Activated B cell treated with CpG ODN at 0.5 μM for 24 hours (primary cell): ENCODE measurements at places on chromosomes 4 and X. TPM values are rescaled to one million over a fixed set of nuclear protein-coding genes. Genes with fewer than 3 reads are reported as not detected.

GRCh38 chr4:22097596-22097995 is 149.0 kb upstream of the KCNIP4 start:
- no peak for DNase-seq

DNA sequence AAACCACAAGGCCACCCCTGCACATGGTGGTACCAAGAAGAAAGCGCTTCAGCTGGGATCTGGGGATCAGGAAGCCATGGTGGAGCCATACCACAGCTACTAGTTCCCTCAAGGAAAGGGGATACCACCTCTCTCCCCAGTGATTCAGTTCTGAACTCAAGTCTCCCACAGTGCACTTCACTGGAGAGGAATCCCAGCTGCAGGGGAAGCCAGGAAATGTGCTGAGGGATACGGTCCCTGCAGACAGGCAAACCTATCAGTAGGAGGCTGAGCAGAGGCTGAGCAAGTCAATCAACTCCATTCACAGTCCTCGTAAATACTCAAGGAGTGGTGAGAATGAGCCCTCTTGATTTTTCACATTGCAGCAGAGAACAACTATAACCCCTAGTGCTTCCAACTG is 11.0 kb downstream of the TMEM192 start:
- no peak for DNase-seq

DNA sequence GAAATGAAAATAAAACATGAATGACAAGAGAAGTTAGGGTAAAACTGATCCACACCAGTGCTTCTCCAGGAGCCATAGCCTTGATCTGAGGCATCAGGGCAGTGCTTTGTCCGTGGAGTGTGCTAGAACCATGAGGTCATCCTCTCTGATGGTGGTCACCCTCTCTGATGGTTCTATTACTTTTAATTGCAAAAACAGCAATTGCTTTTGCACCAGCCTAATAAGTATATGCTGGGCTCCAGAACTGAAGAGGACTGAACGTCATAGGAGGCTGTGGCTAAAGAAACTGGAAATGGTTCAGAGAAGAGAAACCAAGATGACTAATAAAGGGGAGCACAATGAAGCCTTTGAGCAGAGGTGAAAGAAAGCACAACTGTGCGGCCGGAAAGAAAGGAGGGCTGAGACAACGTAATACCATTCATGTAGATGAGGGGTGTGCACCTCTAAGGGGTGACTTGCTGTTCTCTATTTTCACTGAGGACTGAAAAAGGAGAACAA is 17.0 kb upstream of the TMEM154 start:
- DNase-seq: no peak

Gene MAGEA1
- not detected in 2 replicates for total RNA-seq

Gene USP17L12
- total RNA-seq: not detected in 2 replicates

Gene SGMS2
- total RNA-seq: not detected in 2 replicates

Gene CXXC4
- total RNA-seq: not detected in 2 replicates
